Activated T-cell treated with anti-CD3 and anti-CD28 coated beads, Interleukin-2, amount 50 U/mL, for 48 hours (primary cell): ENCODE measurements at places on chromosomes 7 and 10.

DNA sequence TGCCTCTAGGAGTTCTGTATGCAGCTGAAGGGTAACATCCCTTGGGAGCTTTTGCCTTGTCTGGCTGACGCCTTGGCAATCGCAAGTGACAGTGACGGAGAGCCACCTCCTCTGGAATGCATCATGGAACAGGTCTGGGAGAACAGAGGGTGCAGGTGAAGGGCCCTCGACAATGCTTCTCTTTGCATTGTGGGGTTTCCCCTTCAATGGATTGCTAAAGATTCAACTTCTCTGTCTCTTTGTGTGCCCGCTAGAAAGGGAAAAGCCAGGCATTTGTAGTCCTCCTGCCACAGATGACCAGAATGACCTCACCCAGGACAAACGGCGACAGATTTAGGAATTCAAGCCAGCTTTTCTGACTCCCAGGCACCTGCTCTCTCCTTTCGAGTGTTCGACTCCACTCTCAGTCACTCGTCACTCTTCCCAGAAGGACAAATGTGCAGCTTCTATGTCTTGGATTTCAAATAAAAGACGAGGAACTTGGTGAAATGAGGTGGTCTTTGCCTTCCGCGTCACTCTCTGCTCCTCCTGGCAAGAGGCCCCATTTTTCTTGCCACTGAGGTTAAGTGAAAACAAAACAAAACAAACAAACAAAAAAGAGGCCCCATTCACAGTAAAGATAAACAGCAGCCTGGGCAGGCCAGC is 26.1 kb downstream of the IL2RA start:
- DNase-seq = peak; percentile 26

GRCh38 chr7:69422574-69422985 is 175.7 kb upstream of the AUTS2 start:
- DNase-seq = no peak

- no peak for DNase-seq
Observed at GRCh38 chr10:132543916-132544743, 6.5 kb downstream of the INPP5A start.

DNA sequence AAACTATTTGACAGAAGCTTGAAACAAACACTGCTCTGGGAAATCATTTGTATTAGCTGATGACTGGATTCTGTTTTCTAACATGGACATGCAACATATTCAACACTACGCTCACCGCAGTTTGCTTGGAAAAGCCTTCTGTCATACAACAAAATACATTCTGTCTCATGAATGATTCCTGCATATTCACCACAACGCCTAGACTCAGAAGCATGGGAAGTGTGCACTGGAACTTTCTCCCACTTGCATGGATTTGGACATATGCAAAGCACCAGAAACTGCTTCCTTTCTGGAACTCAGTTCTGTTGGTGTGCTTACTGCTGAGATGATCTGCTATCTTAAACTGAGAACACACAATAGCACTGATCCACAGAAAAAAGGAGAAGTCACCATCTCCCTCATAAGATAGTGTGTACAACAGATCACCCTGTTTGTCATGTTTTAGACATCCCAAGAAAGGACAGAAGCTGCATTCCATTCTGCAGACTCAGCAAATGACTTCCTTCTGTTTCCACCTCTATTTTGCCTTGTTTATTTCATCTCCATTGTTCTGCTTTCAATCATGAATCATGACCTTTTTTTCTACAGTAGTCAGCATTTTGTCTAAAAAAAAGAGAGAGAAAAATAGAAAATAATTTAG is 115.8 kb downstream of the HTR7 start:
- DNase-seq = no peak

- no peak for DNase-seq
Observed at GRCh38 chr10:35794703-35795102, 152.6 kb upstream of the FZD8 start.

- DNase-seq = no peak
Observed at GRCh38 chr10:75977139-75977538, 545.7 kb downstream of the LRMDA start.

- no peak for DNase-seq
Observed at GRCh38 chr10:2543142-2543886, 524.0 kb upstream of the PFKP start.

- DNase-seq = no peak
Observed at GRCh38 chr10:29795850-29796249, 161.1 kb upstream of the SVIL start.

- DNase-seq = no peak
Observed at GRCh38 chr10:22723343-22723779, 9.0 kb upstream of the PIP4K2A start.

GRCh38 chr7:68748934-68749900 is 849.1 kb upstream of the AUTS2 start:
- no peak for DNase-seq

- DNase-seq = no peak
Observed at GRCh38 chr7:42931447-42931833, 534 bp downstream of the PSMA2 start.

DNA sequence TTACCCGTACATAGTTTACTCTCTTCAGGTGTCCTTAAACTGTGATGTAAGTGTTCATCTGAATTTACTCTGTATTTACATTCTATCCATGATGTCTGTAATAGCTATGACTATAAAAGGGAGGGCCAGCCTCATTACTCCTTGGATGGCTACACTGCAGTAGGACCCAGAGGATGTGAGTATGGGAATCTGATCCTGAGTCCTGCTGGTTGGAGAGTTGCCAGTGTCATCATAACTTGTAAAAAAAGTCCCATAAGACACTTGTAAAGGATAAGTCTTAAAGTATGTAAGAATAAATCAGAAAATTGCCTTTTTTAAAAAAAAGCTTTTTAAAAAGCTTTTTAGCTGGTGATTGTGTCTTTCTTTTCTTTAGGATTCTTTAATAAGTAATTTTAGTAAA is 95.4 kb downstream of the PPP1R9A start:
- no peak for DNase-seq

DNA sequence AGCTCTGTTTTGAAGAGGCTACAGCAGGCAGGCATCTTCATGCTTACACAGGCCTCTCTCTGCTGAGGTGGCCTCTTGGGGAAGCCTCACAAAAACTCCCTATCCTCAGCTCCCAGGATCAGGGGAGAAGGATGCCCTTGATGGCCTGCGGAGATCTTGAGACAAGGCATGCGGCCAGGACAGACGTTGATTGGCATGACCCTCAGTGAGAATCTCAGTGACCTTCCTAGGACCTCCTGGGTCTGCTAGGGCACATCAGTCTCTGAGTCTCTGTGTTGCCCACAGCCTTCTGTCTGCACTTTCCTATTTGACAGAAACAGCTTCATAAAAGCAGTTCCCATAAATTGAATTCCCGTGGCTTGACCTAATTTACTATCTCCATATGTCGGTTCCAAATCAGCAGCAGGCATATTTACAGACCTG is 1005.8 kb upstream of the C7orf33 start:
- no peak for DNase-seq

- no peak for DNase-seq
Observed at GRCh38 chr7:78993341-78993740, 460.1 kb downstream of the MAGI2 start.

- DNase-seq = no peak
Observed at GRCh38 chr10:88289342-88289741, 293.8 kb downstream of the RNLS start.

DNA sequence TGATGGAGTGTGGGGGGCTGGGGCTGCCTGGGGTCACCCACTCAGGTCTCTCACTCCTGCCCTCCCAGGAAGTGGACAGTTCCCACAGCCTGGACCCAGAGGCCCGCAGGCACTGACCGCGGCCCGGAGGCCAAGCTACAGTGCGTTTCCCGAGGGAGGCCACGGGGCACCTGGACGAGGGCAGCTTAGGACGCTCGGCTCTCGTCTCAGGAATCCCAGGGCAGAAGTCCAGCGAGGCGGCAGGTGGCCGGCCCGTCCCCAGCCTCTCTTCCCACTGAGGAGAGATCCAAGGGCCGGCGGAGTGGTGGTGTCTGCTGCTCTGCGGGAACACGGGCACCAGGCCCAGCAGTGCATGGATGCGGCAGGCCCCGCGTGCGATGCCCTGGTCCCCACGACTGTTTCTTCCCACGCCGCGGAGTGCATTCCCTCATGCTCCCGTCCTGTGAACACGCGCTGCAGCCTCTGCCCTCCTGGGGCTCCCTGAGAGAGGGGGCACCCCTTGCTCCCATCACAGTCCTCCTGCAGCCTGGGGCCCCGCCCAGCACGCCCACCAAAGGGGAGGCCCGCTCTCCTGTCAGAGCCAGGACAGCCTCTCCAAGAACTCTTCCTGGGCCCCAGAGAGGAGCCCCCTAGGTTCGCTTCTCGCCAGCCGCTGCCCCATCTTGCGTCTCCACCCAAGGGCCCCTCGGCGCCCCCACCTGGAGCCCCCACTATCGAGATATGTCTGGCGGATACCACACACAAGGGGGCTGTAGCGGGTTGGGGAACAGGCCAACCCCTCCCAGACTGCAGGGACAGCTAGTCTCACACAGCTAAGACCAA is 24.3 kb upstream of the GPR146 start:
- no peak for DNase-seq

- DNase-seq = no peak
Observed at GRCh38 chr7:157854066-157854891, 517.5 kb downstream of the DNAJB6 start.

DNA sequence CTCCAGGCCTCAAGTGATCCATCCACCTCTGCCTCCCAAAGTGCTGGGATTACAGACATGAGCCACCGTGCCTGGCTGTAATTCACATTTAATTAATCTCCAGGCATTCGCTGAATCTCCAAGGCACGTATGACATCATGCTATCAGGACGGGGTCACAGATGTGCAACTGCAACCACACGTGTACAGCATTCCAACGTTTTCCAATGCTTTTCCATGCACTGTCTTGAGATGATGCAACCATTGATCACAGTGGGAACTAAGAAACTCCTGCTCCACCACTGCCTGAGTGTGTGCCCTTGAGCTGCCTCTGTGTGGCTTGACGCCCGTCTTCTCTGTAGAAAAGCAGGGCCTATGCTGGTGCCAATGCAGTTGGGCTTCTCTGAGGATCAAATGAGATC is 119.8 kb upstream of the LYZL2 start:
- no peak for DNase-seq

GRCh38 chr7:157224627-157225026 is 85.9 kb downstream of the UBE3C start:
- DNase-seq = no peak

DNA sequence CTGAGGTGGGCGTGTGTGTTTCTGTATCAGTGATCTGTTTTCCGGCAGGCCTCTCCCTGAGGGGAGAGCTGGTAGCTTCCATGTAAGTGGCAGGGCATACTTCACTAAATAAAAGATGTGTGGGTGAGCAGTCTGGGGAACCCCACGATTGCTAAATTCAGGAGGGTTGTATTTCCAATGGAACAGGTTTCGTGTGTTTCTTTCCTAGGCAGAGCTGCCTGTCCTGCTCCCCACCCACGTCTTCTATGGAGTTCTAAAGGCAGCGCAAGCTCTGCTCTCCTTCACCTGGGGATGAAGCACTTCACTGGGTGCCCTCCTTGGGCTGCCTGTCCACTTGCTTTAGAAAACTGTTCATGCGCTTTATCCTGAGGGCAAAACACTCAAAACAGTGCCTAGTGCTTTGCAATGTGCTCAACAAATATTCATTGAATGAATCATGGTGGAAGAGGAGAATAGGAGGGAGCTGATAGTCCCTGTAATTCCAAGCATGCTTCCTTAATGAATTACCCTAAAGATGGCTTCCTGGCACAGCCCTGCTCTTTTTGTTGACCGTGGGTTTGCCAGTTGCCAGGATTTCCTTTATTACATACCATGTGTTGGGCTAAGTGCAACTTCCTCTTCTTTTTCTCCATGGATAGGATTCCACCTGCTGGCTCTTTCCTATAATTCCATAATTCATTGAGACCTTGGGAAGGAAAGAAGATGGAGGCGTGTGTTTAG is 50.6 kb upstream of the SRPK2 start:
- DNase-seq = peak; percentile 32

GRCh38 chr10:129586898-129587443 is 119.9 kb downstream of the MGMT start:
- DNase-seq = no peak

DNA sequence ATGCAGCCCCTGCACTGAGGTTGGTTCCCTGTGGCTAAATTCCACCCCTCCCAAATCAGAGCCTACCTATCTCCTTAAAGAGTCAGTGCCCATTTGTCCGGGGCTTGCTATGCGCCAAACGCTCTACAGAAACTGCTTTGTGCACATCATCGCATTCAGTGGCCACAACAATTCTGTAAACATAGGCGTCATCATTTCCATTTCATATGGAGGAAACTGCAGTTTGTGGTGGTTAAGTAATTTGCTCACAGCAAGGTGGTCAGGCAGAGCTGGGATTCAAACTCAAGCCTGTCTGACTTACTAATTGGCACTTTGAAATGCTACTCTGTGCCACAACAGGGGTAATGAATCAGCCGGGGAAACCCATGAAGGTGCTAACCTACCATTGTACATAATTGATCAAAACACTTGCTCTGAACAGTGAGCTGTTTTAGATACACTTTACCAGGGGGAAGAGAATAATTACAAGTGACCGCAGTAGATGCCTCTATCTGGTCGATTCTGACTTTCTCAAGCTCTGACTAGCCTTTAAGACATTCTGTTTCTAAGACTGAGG is 775.5 kb downstream of the LRMDA start:
- no peak for DNase-seq

GRCh38 chr10:103545366-103545765 is 51.9 kb downstream of the NEURL1 start:
- DNase-seq = no peak

DNA sequence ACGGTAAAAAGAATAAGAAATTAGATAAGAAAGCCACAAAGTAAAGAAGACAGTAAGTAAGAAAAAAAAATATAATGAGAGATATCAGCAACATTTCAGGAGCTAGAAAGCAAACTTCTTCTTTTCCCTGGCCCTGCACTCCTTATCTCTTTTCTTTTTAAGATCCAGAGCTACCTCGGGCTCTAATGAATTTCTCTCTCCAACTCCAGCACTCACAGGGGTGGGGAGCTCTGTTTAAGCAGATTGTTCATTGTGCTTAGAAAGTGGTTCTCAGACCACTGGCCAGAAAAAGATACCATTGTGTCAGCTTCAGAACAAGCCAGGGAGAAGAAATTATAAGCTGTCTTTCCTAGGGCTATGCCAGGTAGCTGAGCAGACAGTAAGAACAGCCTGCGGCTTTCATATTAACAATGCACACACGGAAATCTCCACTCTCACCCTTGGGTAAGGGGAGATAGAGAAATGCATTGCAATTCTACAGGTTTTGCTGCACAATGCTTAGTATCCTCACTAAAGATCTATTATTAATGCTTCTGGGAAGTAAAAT is 19.3 kb downstream of the OR2F1 start:
- DNase-seq = no peak

DNA sequence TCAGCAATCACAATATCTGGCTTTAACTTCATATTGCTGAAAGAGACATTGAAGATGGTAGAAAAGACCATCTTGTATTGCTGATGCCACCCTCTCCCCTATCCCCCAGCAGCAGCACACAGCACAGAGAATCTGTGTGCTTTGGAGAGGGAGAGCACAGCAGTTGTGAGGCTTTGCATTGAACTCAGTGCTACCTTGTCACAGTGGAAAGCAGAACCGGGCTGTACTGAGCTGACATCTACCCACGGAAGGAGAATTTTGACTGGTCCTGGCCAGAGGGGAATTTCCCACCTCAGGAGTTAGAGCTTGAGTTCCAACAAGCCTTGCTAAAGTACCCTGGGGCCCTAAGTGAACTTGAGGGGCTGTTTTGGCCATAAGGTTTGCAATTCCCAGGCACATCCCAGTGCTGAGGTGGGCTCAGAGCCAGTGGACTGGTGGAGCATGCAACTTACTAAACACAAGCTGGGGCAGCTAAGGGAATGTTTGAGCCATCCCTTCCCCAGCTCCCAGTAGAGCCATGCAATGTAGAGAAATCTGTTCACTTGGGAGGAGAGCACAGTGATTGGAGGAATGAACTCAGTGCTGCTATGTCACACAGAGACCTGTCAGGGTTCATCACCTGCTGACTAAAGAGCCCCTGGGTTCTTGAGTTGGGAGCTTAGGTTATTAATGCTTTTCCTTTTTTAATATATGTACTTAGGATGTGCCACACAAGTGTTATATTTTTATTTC is 62.1 kb downstream of the OR13A1 start:
- DNase-seq = no peak
